Esophagus squamous epithelium (tissue), 5 donors: ENCODE measurements at places on chromosomes 6 and 20. TPM values are rescaled to one million over a fixed set of nuclear protein-coding genes. Genes with fewer than 3 reads are reported as not detected.

FOXC1 gene
- 3.9 TPM for total RNA-seq

DNA sequence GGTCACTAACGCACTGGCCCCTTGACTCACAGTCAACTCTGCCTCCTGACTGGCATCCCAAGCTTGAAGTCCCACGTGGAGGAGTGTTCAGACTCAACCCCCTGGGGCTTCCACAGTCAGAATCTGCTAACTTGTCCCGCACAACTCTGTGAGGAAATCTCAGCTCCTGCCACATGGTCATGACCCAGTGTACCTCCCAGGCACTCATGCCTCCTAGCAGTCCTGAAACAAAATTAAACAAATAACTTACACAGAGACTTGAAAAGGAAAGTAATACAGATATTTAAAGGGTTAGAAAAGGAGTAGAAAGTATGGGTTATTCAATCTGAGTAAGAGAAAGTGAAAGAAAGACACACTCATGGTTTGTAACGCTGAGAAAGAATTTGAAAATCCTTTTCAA lies 134.9 kb downstream of the GMDS start:
- H3K27ac ChIP-seq: no peak overlapping the region
- H3K27me3 ChIP-seq: no peaks in the 10 kb centered on the region

DNA sequence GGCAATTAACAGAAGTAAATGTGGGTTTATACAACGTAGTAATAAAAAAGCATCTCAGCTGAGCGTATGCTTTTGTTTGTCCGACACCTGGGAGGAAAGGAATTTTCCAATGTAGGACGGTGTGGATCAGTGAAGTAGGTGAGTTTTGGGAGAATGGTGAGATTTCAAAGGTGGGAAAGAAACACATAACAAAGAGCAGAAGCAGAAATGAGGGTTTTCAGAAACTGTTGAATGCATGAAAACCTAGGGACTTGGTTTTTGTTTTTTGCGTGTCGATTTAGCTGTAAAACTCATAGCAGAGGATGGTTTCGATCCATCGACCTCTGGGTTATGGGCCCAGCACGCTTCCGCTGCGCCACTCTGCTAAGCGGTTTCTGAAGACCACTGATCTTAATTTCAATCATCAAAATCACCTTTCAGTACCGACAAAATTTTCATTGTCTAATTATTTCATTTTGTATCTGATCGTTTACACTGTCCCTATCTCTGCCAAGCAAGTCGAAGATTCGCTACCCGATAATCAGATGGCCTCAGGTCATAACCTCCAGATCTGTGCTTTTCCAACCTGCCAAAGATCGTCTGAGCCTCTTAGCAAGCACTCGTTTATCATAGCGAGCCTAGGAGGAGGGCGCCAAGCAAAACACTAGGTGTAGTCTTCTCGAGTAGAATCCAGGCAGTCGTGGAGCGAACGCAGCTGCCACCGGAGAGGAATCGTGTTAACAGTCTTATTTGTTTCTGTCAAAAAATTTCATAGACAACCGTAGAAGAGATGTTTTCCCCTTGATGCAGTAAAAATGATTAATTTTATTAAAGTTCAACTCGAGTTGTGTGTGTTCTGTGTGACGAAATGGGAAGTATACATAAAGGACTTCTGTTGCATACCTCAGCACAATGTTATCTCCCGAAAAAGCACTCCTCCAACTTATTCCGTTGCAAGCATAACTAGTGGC lies 20.9 kb upstream of the POM121L2 start:
- peaks cover 5% of the 10 kb centered on the region for H3K4me1 ChIP-seq
- peaks cover 70% of the 10 kb centered on the region for H3K27me3 ChIP-seq
- H3K36me3 ChIP-seq: no peaks in the 10 kb centered on the region
- no peak overlapping the region for H3K27ac ChIP-seq

DNA sequence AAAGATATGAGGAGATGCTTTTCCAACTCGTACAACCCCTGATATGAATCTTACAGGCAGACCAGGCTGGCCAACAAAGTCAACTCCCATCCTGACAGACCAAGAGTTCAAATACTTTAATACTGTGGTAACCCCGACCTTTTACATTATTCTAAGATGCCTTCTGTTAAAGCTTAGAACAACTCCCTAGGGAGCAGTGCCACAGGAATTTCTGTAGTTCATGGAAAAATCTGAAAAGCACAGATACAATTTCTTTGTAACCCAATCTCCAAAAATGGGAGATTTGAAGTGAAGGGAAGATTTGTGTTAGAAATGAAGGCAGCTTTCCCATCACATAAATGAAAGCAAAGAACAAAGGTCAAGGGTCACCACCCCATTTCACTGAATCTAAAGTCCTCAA lies 151.3 kb upstream of the BEND6 start:
- H3K36me3 ChIP-seq: no peaks in the 10 kb centered on the region
- H3K4me3 ChIP-seq: no peak overlapping the region
- no peaks in the 10 kb centered on the region for H3K27me3 ChIP-seq
- no peaks in the 10 kb centered on the region for H3K4me1 ChIP-seq
